ENCODE measurements at places on chromosomes 4 and X.

DNA sequence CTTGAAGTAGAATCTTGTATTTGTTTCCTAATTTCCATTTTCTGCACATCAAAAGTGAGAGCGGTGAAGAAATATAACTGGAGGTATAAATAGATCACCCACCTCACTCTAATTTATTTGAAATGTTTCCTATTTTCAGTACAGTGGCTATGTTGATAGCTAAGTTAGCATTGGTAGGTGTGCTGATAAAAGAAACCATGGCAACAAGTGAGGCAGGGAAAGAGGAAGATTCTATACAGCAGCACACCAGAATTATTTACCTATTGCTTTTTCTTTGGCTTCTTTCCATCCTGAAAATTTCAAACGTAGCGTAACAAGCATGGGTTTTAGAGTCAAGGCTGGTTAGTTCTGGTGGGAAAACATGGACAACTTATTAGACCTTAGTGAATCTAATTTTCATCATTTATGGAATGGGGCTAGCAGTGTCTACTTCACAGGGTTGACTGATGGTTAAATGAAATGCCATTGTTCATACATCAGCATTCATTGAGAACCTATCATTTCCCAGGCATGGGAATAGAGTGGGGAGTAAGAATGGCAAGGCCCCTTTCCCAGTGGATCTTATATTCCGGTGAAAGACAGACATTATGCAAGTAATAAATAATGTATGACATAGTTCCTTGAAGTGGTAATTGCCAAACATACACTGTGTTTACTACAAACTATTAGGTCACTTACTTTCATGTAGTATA is 30.6 kb upstream of the CTSO start:
- DNase-seq: no peak

- DNase-seq: no peak
Observed at GRCh38 chrX:21996872-21997455, 35.2 kb upstream of the PHEX start.

- DNase-seq: no peak
Observed at GRCh38 chr4:13940921-13941320, 313.4 kb upstream of the BOD1L1 start.

DNA sequence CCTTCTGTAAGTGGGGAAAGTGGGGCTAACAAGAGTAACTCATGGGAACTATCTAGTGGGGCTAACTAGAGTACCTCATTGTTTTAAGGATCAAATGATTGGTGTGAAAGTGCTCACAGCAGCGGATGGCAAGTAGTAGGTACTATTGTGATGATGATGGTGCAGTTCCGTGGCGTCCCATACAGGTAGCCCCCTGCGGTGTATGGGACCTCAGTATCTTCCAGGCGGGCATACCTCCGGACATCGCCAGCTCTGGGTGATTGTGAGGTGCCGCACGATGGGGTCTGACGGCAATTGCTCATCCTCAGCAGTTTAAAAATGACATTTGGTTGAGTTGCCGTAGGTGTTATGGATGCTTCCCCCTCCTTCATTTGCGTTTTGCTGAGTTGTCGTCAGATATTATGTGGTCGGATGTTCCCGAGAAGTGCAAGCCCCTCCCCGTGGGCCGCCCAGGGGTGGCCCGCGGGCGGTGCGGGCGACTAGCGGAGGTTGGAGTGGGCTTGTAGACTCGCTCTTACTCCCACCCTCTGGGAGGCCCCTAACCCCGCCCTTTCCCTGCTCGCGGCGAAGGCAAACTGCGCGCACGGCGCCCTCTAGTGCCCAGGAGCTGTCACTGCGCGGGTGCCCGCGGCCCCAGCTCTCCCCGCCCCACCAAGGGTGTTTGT is 18.3 kb upstream of the GPR101 start:
- peak; percentile 78 for DNase-seq

DNA sequence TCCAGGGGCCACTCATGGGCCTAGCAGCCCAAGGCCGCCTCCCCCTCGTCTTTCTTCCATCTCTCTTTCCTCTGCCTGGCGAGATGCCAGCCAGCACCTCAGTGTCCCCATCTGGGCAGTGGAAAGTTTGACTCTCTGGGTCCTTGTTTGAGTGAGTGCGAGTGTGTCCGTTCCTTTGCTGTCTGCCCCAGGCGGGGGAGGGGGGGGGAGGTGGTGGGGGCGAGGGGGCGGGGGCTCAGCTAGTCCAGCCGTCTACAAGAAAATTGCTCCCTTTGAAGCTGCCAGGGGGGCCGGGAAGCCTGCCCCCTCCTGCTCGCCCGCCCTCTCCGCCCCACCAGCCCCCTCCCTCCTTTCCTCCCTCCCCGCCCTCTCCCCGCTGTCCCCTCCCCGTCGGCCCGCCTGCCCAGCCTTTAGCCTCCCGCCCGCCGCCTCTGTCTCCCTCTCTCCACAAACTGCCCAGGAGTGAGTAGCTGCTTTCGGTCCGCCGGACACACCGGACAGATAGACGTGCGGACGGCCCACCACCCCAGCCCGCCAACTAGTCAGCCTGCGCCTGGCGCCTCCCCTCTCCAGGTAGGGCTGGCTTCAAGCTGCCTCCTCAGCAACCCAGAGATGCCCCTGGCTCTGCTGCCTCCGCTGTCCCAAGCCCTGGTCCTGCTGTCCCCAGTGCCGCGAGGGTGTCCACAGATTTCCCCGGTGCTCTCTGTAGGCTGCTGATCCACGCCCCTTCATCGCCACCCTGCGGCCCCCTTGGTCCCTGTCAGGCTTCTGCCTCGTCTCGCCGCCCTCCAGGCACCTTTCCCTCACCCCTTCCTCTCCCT is at the start of gene BGN:
BGN (plus strand) TSS at position 440 of the 821 bp plus-strand sequence. CDS start 9,652 bp downstream, outside the sequence.
- peak; percentile 38 for DNase-seq

- DNase-seq: no peak
Observed at GRCh38 chr4:185332575-185333464, 62.9 kb downstream of the LRP2BP start.

DNA sequence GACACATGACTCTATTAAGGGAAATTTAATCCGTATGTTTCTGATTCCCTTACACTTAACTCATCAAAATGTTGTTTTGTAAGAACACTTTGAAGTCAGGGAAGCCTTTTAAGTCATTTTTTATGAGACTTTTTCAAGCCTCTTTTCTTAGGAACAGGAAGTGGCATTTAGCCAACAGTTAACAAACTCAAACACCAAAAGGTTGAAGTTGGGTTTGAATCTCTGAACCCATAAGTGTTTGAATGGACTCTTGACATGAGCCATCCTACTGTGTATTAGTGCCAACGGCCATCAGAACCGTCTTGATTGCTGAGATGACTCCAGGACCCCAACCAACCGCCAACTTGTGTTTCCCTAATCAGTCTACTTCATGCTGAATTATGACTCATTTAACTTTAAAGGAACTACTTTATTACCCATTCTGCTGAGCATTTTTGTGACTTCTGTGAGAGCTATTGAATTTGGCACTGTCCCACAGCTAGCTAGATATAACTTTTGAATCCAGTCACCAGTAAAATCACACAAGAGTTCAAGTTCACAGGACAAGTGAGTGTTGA is 209.1 kb upstream of the FAT1 start:
- no peak for DNase-seq

GRCh38 chr4:159515314-159516025 is 412.6 kb downstream of the RAPGEF2 start:
- DNase-seq: no peak

DNA sequence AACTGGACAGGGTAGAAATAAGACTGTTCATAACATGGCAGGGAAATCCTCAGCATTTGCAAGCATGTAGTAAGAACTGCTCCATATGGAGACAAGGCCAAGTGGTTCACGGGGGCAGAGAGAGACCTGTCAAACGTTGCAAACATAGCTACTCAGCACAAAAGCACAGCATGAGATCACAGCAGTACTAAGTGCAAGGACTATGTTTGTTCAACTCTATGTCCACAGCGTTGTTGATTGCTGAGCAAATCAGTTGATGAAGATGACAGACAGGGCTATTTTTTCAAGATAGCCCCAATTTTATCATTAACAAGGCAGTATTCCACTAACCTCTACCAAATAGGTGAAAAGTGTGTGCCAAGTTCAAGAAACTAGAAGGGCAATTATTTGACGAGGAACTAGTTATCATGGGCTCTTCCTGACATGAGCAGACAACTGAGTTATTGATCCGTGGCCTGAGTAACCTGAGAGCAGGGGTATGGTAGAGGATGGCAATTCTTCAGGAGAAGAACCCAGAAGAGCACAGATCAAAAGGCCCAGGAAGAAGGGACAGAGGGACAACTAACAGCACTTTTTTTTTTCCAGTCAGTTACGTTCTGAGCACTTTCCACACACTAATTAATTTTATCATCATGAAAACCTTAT is 57.4 kb downstream of the SPOCK3 start:
- DNase-seq: peak; percentile 63

DNA sequence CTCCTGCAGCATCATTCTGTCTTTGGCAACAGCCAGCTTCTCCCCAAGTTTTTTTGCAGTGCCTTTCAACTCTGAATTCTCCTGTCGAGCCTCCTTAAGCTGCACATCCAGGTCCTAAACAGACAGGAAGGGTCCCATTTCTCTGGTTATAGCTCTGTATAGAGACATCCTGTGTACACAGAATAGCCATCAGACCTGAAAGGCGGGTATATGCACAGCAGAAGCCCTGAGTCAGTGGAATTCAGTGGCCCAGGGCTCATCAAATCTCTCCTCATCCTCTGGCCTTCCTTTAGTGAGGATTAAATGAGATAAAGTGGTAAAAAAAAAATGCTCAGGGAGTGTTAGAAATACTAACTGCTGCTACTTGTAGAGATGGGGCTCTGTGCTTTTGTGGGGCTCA is 73.8 kb downstream of the FAM184B start:
- no peak for DNase-seq

- no peak for DNase-seq
Observed at GRCh38 chr4:4555916-4556315, 14.1 kb upstream of the STX18 start.

DNA sequence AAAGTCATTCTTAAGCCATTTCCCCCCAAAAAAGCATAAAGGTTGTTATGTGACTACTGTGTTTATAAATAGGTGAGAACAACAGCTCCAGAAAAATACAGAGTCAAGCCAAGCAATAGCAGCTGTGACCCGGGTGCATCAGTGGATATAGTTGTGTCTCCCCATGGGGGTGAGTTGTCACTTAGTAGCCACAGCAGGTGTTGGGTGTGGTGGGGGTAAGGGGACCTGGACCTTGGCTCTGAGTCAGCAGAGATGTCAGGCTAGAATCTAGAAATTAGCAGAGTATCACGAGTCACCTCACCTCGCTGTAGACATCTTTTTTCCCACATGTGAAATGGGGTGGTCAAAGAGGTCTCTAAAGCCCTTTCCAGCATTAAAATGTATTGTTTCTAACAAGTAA is 42.4 kb downstream of the MOSPD2 start:
- no peak for DNase-seq

- no peak for DNase-seq
Observed at GRCh38 chrX:150940844-150941495, 42.2 kb upstream of the HMGB3 start.

DNA sequence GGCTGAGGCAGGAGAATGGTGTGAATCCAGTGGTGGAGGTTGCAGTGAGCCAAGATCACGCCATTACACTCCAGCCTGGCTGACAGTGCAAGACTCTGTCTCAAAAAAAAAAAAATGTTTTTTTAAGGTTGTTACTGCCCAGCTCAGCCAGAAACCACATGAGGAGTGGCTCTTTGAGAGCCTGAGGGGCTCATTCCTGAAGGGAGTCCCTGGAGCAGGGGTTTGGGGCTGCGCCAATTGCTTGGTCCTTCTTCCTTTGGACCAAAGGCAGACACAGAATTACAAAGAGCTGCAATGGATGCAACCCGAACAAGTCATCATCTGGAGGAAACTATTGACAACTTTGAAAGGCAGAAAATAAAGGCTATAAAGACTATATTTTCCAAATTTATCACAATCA is 60.6 kb upstream of the WWC2 start:
- no peak for DNase-seq

- DNase-seq: no peak
Observed at GRCh38 chr4:47442980-47443379, 20.5 kb downstream of the COMMD8 start.

DNA sequence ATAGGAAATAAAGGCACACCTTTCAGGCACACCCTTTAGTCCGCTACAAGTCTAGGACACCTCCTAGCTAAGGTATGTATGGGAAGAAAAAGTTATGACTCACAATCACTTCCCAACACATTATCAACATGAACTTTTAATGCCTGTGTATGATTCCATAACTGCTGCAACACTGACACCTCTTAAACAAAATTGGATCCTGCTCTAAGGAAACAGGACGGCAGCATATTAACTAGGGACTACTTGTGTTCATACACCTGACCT is 2.4 kb upstream of the PPP3CA start:
- DNase-seq: no peak

- DNase-seq: no peak
Observed at GRCh38 chrX:39950018-39950688, 147.6 kb downstream of the BCOR start.

- DNase-seq: no peak
Observed at GRCh38 chr4:78477276-78477675, 74.3 kb upstream of the ANXA3 start.

DNA sequence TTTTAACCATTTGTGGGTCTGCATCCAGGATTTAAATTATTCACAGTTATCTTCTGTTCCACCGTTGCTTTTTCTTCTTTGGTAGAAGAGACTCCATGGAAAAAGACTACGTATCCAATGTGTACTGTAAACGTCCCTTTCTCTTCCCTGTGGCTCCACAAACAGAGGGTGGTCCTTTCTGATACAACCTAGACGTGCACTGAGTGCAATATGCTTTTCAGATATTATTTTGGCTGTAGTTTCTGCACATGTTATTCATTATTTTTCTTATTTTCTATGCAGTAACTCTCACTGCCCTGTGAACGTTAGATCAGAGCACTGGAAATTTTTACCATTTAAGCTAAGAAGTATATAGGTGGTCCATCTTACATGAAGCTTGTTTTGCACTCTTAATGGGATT is 72.7 kb downstream of the SHISA3 start:
- DNase-seq: no peak

DNA sequence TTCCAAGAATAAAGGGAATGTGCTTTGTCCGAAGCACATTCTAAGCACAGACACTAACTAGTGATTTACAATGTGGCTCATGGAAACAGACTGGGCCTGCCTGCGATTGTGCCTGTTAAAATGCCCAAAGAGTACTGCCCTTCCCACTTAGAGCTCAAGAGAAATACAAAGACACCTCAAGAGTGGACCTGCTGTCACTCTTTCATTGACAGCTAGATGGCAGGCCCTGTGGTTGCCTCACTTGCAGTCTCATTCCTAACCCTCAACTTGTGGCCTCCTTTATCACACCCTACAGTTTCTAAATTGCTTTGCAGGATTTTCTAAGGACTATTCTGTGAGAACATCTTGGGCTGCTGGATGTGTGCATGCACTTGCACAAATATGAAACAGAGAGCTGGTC is 331.0 kb upstream of the EMCN start:
- peak; percentile 1 for DNase-seq
